WTC11 (cell line): ENCODE measurements at places on chromosomes 7 and 10. TPM values are rescaled to one million over a fixed set of nuclear protein-coding genes. Genes with fewer than 3 reads are reported as not detected.

Gene AP1S1
- 60.7 to 80.0 TPM (median 78.2 TPM) in 3 replicates for total RNA-seq

Gene PSMA2
- total RNA-seq = 203 to 228 TPM (median 219 TPM) in 3 replicates

Gene CTAGE4
- 18.3 to 23.3 TPM (median 20.9 TPM) in 3 replicates for total RNA-seq

- no peak for DNase-seq
These were observed 26.9 kb downstream of the NPS start for GRCh38 chr10:127576051-127576450.

GRCh38 chr7:110148054-110148453 is 942.9 kb upstream of the LRRN3 start:
- DNase-seq = no peak

GRCh38 chr7:105532709-105533460 is 884 bp downstream of the RINT1 start:
- DNase-seq = no peak

- DNase-seq = peak; percentile 47
These were observed 45.1 kb upstream of the LYZL1 start for GRCh38 chr10:29243750-29244149.

DNA sequence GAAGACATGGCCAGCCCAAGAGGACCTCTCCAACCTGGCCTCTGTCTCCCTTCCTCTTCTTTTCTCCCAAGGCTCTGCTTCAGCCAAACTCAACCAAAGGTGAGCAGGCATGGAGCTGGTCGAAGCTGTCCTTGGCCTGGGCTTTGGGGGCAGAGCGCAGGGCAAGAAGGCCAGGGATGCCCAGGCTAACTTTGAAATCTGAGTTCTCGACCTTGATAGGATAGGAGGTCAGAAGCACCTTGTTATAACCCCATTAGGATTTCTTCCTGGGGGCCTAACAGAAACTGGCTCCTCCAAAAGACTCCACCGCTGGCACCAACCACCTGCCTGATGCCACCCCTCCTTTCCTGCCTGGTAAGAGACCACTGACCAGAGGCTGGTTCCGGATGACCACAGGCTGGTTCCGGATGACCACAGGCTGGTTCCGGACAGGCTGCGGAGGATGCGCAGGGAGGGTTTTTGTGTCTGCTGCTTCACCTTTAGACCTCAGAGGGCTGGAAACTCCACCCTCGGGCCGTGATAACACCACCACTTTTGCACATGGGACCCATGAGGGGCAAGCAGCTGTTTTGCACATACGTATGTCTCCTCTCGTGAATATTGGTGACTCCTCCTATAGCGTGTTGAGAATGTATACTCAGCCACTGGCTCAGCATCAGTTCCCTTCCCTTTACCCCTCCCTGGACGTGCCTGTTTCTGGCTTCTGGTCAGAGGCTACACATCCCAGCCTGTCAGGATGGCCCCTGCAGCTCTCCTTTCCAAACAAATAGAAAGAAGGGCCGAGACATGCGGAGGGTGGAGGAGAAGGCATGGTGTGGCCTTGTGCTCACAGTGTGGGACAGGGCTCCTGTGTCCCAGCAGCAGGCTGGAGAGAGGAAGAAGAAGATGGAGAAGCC is 140.1 kb downstream of the DNAJB6 start:
- DNase-seq = no peak

DNA sequence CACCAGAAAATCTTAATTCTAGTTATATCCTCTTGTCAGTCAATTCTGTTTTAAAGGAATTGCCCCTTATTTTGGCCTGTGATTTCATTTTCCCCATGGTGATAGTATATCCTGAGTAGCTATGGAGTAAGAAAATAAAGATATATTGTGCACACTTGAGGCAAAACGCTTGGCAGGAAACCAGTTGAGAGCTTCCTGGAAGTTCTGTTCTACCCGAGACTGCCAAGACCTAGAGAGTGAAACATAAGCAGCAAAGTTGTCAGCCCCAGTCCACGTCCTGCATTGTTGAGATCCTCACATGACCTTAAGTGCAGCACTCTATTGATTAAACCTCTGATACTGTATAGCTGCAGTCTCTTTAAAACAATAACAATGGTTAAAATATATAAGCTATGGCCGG is 235.2 kb downstream of the CDC14C start:
- no peak for DNase-seq
